NCI-H510A (cell line): ENCODE measurements at places on chromosomes 6 and 20.

GRCh38 chr6:7214468-7214867 is 98.5 kb downstream of the SSR1 start:
- DNase-seq, result no peak

DNA sequence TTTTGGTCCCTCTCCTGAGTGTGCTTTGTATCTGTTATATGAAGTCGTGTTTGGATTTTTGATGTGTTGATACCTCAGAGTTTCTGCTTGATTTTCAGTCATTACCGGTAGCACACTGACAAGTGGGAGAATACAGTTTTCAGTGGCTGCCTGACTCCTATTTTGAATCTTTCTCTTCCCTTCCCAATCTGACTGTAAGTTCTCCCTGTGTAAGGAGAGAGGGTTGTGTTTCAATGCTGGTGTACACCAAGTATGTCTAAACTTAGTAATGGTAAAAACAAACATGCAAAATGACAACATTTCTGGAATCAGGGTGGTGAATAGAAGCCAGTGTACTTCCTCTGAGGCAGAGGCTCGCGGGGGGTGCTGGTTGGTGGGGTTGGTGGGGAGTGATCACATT is 103.4 kb downstream of the HIVEP1 start:
- DNase-seq, result no peak

DNA sequence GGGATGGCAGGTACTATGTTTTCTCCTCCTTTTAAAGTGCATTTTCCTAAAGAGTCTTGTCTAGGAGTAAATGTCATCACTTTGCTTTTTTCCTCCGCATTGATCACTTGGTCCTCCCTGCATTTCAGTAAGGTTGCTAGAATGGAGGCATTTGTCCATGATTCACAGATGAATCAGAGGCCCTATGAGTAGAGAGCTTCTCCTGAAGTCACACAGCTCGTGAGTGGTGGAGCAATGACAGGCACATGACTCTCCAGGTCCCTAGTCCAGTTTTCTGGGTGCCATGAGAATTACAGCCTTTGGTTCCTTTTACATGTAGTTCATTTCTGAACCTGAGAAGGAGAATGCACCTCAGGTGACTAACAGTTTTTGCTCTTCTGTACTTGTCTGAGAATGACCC is 50.5 kb downstream of the HLA-A start:
- DNase-seq, result no peak

DNA sequence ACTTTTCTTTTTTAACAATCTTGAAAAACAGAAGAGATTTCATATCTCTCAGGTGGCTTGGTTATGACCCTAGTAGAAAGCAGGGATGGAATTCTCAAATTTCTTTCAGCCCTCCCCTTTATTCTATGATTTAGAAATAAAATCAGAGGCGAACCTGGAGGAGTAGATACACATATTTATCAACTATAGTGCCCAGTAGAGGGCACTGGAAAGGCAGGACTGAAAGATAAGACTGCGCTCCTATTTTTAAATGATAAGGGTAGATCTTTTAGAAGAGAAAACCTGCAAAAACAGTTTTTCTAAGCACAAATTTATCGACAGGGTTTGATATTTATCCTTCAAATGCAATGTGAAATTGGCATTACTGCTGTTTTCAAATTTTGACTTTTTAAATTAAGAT is 1296.6 kb downstream of the EPHA7 start:
- DNase-seq, result no peak

- no peak for DNase-seq
Measured at GRCh38 chr6:99592900-99593299, 13.7 kb upstream of the PRDM13 start.

DNA sequence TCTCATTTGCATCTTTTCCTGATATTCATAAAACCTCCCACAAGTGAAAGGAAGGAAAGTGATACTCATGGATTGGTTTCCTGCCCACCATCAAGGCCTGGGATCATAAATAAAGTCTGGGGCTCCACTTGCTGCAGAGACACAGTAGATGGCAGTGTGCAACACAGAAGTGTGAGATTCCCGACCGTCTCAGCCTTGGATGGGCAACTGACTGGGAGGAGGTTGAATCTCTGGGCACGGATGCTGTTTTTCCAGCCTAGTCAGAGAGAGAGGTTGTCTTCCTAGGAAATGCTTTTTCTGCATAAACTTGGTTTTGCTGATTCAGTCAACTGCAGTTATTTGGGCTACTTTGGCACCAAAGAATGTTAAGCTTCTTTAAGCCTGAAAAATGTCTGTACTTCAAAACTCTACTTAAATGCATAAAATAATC is 9.9 kb upstream of the RFPL4B start:
- no peak for DNase-seq

DNA sequence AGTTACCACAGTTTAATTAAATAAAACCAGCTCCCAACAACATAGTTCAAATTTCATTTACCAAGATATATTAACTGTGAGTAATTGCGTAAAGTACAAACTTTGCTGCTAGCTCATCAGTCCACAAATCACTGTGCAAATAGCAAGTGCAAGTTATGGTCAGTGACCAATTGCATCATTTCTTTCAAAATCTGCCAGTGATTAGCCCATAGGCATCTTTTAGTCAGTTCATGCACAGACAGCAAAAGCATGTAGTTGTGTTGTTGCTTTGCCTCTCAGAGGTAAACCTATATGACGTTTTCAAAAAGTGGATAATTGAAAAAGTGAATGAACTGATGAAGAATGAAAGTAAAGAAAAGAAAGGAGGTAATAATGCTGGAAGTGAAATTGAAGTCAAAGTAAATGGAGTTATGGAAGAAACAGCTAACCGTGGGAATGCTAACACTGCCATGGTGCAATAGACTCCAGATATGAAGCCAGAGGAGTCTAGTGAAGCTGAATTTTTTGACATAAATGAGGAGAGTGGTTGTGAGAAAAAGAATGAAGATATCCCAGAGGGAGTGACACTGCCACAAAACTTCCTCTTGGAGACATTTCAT is 36.5 kb downstream of the ENPP1 start:
- DNase-seq, result no peak

GRCh38 chr6:46772762-46773161 is 20.4 kb upstream of the MEP1A start:
- DNase-seq, result no peak

GRCh38 chr6:91697010-91697695 is 1110.3 kb upstream of the MAP3K7 start:
- DNase-seq, result no peak
